ENCODE measurements at places on chromosomes 6 and 20.

DNA sequence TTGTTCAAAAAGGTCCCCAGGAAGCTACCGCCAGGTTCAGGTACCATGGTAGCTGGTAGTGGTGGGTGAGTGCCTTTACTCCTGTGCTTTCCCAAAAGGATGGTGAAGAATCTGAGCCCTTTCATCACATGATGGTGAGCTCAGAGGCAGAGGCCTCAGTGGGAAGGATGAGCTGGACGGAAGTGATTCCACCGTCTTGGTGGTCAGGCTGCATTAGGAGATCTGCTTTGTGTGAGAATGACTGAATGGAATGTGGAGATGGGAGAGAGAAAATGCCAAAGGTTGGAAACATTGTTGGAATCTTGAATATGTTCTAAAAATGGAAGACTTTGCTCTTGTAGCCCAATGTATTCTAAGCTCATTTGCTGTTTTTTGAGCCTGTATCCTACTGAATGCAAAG is 108.1 kb upstream of the SCP2D1 start:
- no peaks in the 10 kb centered on the region for H3K27me3 ChIP-seq
- H3K4me1 ChIP-seq, result peaks cover 2% of the 10 kb centered on the region
- H3K4me3 ChIP-seq, result no peak overlapping the region

DNA sequence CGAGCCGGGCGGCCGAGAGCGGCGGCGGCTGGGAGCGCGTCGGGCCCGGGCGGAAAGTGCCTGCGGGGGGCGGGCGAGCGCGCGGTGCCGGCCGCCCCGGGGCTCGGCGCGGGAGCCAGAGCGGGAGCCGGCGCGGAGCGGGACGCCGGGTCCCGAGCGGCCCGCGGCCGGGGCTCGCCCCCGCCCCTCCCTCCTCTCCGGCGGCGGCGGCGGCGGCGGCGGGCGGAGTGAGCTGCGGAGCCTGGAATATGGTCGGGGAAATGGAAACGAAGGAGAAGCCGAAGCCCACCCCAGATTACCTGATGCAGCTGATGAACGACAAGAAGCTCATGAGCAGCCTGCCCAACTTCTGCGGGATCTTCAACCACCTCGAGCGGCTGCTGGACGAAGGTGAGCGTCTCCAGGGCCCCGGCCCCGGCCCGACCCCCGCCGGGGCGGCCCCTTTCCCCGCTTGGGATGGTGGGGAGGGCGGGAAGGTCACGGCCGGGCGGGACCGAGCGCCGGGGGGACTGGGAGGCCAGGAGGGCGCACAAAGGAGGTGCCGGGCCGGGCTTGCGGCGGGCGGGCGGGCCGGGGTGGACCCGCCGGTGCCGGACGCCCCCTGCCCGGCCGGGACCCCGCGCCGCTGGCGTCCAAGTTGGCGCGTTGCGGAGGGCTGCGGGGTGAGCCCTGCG is 565 bp downstream of the QKI start:
- H3K4me3 ChIP-seq, result peak overlapping the region; percentile 80
- no peak for DNase-seq
- no peaks in the 10 kb centered on the region for H3K36me3 ChIP-seq
- no peaks in the 10 kb centered on the region for H3K27me3 ChIP-seq

GRCh38 chr6:153084393-153084792 is 46.7 kb downstream of the RGS17 start:
- H3K36me3 ChIP-seq, result no peaks in the 10 kb centered on the region
- no peak for DNase-seq
- peak overlapping the region; percentile 43 for H3K27ac ChIP-seq

- no peaks in the 10 kb centered on the region for H3K27me3 ChIP-seq
- no peak for DNase-seq
- H3K36me3 ChIP-seq, result no peaks in the 10 kb centered on the region
- no peak overlapping the region for H3K27ac ChIP-seq
- peaks cover 11% of the 10 kb centered on the region for H3K4me1 ChIP-seq
Observed at GRCh38 chr6:706146-706545, 13.2 kb upstream of the EXOC2 start.

GRCh38 chr20:50625986-50626677 is 65.2 kb downstream of the RIPOR3 start:
- no peak overlapping the region for H3K27ac ChIP-seq
- no peaks in the 10 kb centered on the region for H3K36me3 ChIP-seq
- no peak for DNase-seq
- H3K4me1 ChIP-seq, result peaks cover 4% of the 10 kb centered on the region

GRCh38 chr6:141963543-141964295 is 169.0 kb upstream of the GJE1 start:
- no peaks in the 10 kb centered on the region for H3K36me3 ChIP-seq
- H3K4me3 ChIP-seq, result no peak overlapping the region
- H3K27me3 ChIP-seq, result no peaks in the 10 kb centered on the region
- no peak overlapping the region for H3K27ac ChIP-seq

DNA sequence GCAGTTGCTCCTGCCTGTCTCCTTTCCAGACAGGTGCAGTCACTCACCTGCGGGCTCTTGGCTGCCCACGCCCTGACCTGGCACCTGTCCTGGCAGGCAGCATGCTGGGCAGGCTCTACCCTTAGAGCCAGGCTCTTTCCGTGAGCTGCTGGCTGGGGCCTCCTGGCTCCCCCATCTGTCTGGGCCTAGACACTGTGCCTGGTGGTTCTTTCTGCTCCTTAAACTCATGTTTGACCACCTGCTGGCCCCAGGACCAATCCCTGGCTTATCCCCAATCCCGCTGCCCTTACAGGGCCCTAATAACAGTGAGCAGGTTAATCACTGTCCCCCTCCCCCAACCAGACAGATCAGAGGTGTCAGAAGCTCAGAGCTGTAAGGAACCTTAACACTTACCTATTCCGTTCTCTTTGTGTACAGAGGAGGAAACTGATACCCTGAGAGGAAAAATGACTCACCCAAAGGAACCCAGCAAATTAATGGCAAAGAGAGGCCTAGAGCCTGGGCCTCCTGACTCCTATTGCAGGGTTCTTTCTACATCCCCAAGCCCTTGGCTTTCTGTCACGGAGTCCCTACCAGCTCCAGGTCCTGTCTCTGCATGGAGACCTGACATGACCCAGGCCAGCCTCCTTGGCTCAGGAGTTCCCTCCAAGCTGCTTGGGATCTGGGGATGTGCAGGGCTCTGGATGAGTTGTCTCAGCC is 54.7 kb downstream of the RAB44 start:
- H3K36me3 ChIP-seq, result no peaks in the 10 kb centered on the region
- H3K4me3 ChIP-seq, result no peak overlapping the region
- H3K4me1 ChIP-seq, result no peaks in the 10 kb centered on the region
- no peak for DNase-seq
- no peaks in the 10 kb centered on the region for H3K27me3 ChIP-seq
- no peak overlapping the region for H3K27ac ChIP-seq

DNA sequence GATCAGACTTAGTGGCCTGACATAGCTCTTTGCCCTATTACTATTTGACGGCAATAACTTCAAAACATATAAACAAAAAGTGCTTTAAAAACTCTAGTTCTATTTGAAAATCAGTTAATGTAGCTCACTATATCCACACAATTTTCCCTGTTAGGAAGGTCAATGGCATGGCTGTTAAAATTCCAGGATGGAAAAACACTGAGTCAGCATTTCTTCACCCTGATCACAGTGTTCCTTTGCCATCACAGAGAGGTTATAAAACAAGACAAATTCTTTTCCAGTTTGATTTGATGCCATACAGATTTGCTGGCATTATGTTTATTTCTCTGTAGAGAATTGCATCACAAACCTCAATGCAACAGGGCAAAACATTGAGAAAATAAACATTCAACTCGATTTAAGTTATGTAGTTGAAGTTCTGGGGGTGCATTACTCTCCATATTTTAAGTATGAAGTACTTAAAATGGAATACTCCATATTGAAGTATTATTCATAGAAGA is 253.7 kb upstream of the HSF2 start:
- no peak for DNase-seq
- H3K27ac ChIP-seq, result no peak overlapping the region
- H3K27me3 ChIP-seq, result no peaks in the 10 kb centered on the region
- H3K4me1 ChIP-seq, result no peaks in the 10 kb centered on the region
- no peaks in the 10 kb centered on the region for H3K36me3 ChIP-seq

- H3K4me3 ChIP-seq, result no peak overlapping the region
- no peaks in the 10 kb centered on the region for H3K36me3 ChIP-seq
- DNase-seq, result no peak
- H3K27ac ChIP-seq, result no peak overlapping the region
Observed at GRCh38 chr20:9027626-9028025, 41.3 kb upstream of the PLCB4 start.

GRCh38 chr6:122494665-122495272 is 23.2 kb upstream of the SERINC1 start:
- no peak for DNase-seq
- H3K27me3 ChIP-seq, result no peaks in the 10 kb centered on the region
- no peak overlapping the region for H3K27ac ChIP-seq
- H3K36me3 ChIP-seq, result no peaks in the 10 kb centered on the region

DNA sequence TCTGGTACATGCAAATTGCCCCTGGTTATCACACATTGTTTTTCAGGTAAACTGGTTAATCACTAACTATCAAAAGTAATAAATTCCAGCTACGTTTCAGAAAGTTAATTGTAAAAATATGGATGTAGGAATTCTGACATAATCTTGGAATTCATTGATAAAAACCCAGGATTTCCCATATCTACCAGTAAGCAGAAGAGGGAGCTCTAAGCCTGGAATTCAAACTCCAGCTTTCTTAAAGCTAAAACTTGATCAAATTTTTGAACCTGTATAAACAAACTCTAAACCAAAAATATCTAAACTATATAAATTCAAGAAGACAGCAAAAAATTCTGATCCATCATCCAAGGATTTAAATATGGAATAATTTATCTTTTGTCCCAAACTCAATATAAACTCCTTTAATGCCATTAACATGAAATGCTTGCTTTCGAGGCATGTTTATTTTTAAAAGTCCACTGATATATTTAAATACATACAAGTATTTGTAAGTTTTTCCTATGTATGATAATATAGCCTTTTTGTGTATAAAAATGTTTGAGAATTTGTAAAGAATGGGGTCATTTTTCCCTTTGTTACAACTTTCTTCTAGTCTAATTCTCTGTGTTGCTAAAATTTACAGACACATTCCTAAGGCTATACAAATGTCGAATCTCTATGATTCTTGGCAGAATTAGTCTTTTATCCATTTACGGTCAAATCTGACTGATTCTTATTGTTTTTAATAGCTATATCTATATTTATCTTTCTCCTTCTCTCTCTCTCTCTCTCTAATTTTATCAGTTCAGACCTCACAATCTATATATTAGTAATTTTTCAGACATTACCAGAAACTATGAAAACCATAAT is 91.4 kb upstream of the RNF217 start:
- no peak overlapping the region for H3K27ac ChIP-seq
- H3K27me3 ChIP-seq, result no peaks in the 10 kb centered on the region
- H3K4me3 ChIP-seq, result peak overlapping the region; percentile 2
- no peaks in the 10 kb centered on the region for H3K4me1 ChIP-seq
- DNase-seq, result no peak
- H3K36me3 ChIP-seq, result no peaks in the 10 kb centered on the region

GRCh38 chr20:24762371-24762770 is 186.7 kb upstream of the CST7 start:
- H3K27me3 ChIP-seq, result no peaks in the 10 kb centered on the region
- H3K36me3 ChIP-seq, result no peaks in the 10 kb centered on the region
- DNase-seq, result no peak

- H3K4me3 ChIP-seq, result no peak overlapping the region
- DNase-seq, result no peak
- no peaks in the 10 kb centered on the region for H3K27me3 ChIP-seq
- no peak overlapping the region for H3K27ac ChIP-seq
Observed at GRCh38 chr6:15512126-15512525, 150.7 kb downstream of the DTNBP1 start.

DNA sequence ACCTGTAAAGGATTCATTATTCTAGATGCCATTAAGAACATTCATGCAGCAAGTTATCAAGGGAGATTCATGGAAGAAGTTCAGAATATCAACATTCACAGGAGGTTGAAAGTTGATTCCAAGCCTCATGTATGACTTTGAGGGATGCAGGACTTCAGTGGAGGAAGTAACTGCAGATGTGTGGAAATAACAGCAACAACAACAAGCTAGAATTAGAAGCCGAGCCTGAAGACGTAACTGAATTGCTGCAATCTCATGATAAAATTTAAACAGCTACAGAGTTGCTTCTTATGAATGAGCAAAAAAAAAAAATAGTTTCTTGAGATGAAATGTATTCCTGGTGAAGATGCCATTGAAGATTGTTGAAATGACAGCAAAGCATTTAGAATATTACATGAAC is 73.3 kb upstream of the NXT1 start:
- H3K36me3 ChIP-seq, result no peaks in the 10 kb centered on the region
- H3K4me1 ChIP-seq, result no peaks in the 10 kb centered on the region
- no peaks in the 10 kb centered on the region for H3K27me3 ChIP-seq

DNA sequence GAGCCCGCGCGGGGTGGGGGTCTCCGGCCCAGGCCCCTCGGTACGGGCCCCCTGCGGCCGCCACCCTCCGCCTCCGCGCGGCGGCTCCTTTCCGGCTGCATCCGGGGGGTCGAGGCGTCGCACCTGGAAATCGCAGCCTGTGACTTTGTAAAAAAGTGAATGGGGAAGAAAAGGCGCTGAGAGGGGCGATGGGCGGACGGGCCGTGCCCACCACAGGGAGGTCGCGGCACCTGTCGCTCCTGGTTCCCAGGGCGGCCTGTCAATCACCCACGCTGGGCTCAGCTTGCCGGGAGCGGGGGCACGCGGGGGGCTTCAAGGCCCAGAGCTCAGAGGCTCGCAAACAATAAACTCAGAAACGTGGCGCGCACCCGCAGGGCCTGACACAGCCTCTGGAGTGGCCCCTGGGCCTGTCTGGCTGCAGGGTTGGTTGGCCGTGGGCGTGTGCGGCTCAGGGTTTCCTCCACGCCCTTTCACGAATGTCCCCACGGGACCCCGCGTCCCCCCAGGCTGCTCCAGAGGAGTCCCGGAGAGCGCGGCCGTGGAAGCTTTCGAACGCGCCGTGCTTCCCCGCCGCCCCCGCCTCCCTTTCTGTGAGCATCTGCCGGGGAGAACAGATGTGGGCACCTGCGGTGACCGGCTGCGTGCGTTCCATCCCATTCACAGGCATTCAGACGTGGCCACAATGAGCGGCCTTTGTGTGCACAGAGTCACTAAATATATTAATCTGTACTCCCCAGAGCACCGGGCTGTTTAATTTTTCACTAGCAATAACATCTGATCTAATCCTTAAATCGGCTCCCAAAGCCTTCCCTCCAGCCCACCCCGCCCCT is 6.1 kb upstream of the DLL1 start:
- no peaks in the 10 kb centered on the region for H3K36me3 ChIP-seq
- H3K27me3 ChIP-seq, result peaks cover 10% of the 10 kb centered on the region
- DNase-seq, result no peak
- H3K4me1 ChIP-seq, result peaks cover 22% of the 10 kb centered on the region

DNA sequence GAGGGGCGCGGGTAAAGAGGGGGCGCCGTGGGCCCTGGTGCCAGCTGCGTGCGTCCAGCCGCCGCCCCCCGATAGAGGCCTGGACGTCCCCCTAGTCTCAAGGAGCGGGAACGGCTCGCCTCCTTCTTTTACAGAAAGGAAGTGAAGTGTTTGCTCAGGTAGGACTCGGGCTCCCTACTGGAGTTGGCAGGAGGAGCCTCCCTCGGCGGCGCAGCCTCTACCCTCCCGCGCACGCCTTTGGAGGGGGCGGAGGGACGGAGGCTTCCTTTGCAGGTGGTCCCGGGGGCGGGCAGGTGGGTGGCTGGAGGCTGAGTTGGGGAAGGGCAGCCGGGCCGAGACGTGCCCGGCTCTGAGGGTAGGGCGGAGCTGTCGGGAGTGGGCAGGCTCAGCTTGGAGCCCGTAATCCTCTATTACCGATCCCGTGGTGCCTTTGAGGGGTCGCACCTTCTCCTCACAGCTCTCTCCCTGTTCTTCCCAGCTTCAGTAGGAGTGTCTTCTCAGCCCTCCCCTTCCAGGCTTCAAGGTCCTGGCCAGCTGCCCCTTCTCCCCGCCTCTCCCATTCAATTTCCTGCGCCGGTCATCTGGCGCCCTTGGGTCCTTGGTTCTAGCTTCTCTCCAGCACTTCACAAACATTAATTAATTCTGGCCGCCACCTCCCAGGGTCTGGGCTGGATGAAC is 728 bp downstream of the ITPR3 start:
- H3K27me3 ChIP-seq, result no peaks in the 10 kb centered on the region
- no peak for DNase-seq
- H3K4me1 ChIP-seq, result peaks cover 6% of the 10 kb centered on the region
- H3K36me3 ChIP-seq, result no peaks in the 10 kb centered on the region
- H3K27ac ChIP-seq, result peak overlapping the region; percentile 17

Measured in thoracic aorta (tissue), 2 donors.